HT1080 (cell line): ENCODE measurements at places on chromosomes 2 and 18. TPM values are rescaled to one million over a fixed set of nuclear protein-coding genes. Genes with fewer than 3 reads are reported as not detected.

The MDH1B gene
- 0.29 and 1.1 TPM in 2 replicates for total RNA-seq

DNA sequence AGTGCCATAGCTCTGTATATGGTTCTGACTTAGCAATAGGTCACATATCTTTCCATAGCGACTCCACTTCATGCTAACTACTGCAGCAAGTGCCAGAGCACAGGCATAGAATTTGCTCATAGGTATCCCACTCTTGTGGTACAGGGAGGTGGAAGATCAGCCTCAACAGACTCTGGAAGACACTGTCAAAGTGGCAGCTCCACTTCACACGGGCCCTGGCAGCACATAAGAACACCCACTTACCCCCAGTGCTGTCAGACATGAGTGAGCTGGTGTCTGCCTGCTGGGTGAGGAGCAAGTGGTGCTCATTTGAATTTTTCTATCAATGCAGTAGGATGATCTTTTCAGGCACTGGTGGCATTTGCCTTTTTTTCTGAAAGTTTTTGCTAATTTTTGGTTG is 48.6 kb downstream of the BCL2L11 start:
- DNase-seq, result no peak

The PPP4R1 gene
- total RNA-seq, result 82.5 and 95.3 TPM in 2 replicates

DNA sequence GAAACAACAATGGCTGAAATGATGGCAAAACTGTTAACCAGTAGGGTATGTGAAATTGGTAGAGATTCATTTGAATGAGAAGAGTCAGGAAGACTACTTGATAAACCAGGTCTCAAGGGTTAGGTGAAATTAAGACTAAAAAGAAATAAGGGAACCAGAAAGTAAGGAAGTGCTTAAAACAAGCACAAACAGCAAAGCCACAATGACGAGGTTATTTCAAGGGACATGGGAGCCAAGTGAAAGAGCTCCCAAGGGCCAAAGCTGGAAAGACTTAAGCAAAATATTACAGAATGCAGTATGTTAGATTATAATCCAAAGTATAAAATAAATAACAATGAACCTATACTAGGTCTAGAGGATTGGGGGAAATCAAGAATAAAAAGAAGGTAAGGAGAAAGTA is 19.3 kb upstream of the CD302 start:
- DNase-seq, result no peak

The DNER gene
- total RNA-seq, result 42.9 and 51.3 TPM in 2 replicates

The SH3BP4 gene
- 17.3 and 20.2 TPM in 2 replicates for total RNA-seq

GRCh38 chr2:83162421-83162820 is 1296.7 kb downstream of the SUCLG1 start:
- peak; percentile 9 for DNase-seq
